Activated B cell treated with CpG ODN at 0.5 μM for 24 hours (primary cell): ENCODE measurements at places on chromosomes 4 and X.

- no peak for DNase-seq
These were observed 64.5 kb upstream of the MAGEA10 start for GRCh38 chrX:152202886-152203285.

DNA sequence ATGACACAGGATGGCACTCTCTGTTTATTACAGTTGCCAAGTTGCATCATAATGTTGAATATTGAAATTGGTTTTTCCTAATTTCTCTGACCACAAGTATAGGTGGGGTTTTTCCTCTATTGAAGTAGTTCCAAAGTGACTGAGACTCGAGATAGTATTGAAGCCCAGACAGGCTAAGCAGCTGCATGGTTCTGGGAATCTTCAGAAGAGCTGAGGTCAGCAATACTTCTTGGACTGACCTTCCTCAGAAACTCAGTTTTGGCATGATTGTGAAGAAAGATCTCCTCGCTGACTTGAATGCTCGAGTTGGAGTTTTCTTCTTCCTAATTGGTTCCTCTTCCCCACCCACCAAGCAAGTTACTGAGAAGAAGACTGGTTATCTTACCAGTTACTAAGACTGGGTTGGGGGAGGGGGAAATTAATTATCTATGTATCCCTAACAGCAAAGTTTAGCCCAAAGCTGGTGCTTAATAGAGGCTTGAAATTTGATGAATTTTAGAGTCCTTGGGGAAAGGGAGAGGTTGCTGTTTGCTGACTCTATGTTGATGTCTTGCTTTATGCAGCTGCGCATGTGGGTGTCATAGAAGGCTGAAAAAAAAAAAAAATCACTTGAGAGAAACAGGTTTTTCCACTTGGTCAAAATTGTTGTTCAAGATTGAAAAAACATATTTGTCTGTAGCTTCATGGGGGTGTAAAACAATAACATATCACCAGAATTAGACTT, 91.1 kb downstream of the P2RY10 start:
- DNase-seq = no peak

DNA sequence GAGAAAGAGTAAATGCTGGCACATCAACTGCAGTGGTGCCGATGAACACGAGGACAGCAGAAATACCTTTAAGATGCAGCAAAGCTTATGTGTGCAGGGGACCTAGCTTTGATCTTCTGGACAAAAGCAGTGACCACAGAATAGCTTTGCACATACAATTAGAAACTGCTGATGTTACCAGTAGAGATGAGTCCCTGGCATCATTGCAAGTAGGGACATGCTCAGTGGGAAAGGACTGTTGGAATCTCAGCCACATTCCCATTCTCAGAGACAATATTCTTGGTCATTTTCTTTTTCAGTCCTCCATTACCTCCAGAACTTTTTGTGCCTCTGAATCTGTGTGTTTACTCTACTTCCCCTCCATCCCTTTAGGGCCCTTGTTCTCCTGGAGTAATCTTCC, 16.9 kb upstream of the PDLIM3 start:
- no peak for DNase-seq

DNA sequence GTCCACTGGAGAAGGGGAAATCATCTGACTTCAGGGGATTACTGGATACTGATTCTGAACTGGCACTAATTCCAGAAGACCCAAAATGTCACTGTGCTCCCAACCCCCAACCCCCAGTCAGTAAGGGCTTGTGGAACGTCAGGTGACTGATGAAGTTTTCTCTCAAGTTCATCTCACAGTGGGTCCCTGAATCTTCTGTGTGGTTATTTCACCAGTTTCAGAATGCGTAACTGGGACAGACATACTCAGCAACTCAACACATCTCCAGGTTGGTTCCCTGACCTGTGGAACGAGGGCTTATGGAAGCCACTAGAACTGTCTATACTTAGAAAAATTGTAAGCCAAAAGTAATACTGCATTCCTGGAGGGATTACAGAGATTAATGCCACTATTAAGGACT, 45.3 kb downstream of the DDX60L start:
- DNase-seq = no peak

GRCh38 chrX:113868711-113869110, 715.2 kb upstream of the HTR2C start:
- DNase-seq = no peak

DNA sequence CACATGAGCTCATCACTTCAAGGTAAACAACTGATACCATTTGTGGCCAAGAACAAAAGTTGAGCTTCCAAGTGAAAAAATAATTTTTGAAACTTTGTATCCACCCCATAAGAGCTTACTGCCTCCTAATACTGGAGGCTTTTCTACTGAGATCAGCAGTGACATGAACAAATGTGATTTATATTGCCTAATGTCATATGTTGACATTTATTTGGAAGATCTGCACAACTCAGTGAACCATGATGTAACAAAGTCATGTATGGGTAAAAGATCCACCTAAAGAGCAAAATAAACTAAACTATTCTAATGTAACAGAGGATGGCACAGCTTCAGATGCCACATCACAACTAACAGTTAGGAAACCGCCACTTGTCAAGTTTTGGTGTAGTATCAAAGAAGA, 65.8 kb downstream of the AFAP1 start:
- DNase-seq = no peak

DNA sequence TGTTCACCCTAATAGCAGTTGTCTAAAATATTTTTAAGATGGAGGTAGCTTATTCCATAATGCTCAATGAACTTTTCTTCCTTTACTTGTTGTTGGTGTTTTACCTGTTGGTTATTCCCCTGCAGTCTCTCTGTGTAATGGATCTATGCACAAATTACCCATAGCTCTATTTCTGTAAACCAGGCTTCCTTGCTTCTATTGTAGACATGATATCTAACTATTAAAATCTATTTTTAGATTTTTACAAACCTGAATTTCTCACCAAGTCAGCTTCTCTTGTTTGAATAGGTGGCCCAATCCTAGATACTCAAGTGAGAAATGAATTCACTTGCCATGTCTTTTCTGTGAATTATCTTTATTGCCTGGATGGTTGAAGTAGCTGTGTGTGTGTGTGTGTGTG, 24.8 kb downstream of the BMP2K start:
- no peak for DNase-seq

GRCh38 chrX:6377103-6377764, 148.6 kb upstream of the NLGN4X start:
- DNase-seq = no peak

- no peak for DNase-seq
These were observed 31.2 kb downstream of the WDR1 start for GRCh38 chr4:10085386-10085785.
